ENCODE measurements at places on chromosomes 16 and 17.

- DNase-seq: no peak
Measured at GRCh38 chr16:85584819-85585282, 28.3 kb upstream of the GSE1 start.

DNA sequence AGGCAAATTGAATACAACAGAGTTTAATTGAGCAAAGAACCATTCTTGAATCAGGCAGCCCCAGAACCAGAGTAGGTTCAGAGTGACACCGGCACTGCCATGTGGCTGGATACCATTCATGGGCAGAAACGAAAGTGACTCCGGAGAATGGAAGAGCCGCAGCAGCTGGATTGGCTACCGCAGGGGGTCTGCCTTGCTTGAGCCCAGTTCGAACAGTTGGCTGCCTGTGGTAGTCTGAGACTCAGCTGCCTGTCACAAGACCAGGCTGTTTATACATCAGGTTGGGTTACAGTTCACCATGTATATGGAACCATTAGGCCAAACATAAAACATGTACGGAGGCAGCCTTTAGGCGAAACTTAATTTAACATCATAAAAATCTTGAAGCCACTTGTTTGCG, 205.2 kb upstream of the CHMP6 start:
- no peak for DNase-seq

- DNase-seq: no peak
Measured at GRCh38 chr17:68794636-68795434, 160.4 kb downstream of the ABCA8 start.

DNA sequence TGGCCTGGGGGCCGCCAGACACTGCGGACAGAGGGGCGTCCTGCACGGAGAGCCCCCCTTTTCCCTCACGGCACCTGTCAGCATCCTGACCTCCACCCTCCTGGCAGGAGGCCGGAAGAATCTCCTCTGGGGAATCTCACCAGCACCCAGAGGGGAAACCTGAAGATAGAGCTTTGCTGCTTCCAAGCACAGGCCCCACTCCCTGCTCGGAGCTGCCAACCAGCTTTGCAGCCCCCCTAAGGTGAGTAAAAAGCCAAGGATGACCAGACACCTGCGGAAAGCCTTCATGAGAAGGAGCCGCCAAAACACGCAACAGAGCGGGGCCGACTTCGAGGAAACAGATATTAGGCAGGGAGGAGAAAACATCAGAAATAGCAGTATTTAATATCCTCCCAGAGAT, 3.4 kb upstream of the RBFOX3 start:
- no peak for DNase-seq

GRCh38 chr16:9268446-9268845, 177.0 kb downstream of the HAPSTR1 start:
- no peak for DNase-seq

DNA sequence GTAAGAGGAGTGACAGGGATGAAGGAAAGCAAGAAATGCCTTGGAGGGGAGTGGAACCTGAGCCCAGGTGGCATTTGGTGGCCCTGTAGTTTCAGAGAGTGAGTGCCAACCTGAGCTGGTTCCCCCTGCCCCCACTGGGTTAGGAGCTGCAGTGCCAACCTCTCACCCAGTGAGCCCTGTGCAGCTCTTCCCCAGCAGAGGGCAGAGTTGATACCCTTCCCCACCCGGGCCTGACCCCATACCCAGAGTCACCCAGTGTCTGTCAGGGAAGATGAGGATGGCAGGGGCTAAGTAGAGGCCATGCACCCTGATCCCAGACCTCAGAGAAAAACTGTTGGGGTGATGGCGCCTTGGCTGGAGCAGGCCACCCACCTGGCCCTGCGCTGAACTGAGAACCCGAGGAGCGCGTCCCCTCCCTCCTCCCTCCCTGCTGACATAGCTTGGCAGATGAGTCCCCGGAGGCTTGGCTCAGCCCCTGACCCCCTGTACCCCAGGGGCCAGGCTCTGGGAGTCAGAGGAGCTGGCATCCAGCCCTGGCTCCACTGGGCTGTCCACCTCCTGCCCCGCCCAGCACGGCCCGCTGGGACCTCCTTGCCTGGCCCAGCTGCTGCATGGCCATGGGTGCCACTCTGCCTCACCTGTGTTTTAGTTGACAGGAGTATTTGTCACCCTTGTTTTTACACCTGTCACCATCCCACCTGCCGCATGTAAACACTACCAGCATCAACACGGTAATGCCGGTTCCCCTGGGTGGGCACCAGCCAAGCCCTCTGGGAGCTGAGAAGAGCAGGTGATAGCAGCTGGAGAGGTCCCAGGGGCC, 113.9 kb downstream of the AMFR start:
- DNase-seq: no peak

DNA sequence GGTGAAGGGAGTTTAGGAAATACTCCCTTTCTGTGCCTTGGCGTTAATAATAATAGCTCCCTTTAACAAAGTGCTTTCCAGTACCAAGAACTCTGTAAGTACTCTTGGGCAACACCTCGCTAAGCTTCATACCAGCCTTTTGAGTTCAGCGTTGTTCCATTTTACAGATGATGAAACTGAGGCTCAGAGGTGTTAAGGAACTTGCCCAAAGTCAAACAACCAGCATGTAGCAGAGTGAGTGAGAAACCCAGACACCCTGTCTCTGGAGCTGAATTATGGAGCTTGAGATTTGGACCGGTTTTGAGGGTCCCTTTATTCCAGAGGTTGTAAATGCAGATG, 607 bp downstream of the KATNIP start:
- no peak for DNase-seq

DNA sequence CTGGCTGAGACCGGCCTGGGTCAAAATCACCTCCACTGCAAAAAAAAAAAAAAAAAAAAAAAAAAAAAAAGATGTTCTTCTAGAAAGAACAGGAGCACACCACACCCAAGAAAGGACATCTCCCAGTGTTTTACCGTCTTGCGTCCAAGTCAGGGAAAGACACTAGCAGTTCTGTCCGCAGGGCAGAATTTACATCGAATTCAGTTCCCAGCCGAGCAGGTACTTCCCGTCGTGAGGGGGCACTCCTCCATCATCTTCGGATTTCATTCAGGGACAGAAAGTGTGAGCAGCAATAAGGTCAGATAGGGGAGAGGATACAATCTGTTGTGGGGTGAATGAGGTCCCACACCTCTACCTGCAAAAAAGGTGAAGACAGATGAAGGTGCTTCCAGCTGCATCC, 574.7 kb downstream of the KCNJ18 start:
- DNase-seq: no peak

- no peak for DNase-seq
Measured at GRCh38 chr17:45836047-45837044, 8.3 kb upstream of the SPPL2C start.

- DNase-seq: no peak
Measured at GRCh38 chr17:72863526-72864211, 228.8 kb downstream of the SLC39A11 start.

DNA sequence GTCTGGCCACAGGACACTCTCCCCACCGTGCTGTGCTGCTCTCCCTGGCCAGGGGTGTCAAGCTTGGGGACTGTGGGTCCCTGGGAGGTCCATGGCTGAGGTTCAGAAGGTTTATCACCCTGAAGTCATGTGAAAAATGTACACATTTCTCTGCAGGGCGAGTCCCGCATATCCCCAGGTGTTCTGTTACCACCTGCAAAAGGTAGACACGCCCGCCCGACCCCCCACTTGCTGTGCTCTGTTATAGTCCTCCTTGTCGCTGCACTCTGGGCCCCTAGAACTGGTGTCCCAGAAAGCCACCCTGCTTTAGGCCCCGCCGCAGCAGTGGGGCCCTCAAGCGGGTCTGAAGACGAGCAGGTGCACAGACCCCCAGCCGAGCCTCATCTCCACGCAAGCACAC, 11.8 kb downstream of the JPT2 start:
- DNase-seq: peak; percentile 10

- peak; percentile 29 for DNase-seq
Measured at GRCh38 chr17:68613739-68614298, 12.7 kb upstream of the FAM20A start.

DNA sequence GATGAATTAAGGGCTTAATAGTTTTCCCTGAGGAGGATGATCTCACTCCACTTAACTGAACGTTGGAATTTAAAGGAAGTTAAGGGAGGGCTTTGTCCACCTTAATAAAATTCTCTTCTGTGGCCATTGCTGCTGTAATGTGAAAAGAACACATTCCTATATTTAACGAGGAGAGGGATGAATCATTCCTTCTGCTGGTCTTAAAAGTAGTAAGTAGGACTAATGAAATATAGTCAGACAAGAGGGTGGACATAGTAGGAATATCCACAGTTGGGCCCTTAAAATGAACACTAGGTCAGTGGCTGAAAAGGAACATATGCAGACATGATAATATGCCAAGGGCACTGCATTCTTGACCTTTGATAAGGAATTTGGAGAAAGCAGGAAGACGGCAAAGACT, 405.6 kb downstream of the PMP22 start:
- no peak for DNase-seq

- no peak for DNase-seq
Measured at GRCh38 chr16:55565086-55565485, 1.4 kb upstream of the CAPNS2 start.

- no peak for DNase-seq
Measured at GRCh38 chr17:40091691-40092397, 8.5 kb downstream of the NR1D1 start.

GRCh38 chr16:14181371-14182050, 110.4 kb downstream of the MRTFB start:
- no peak for DNase-seq
